ENCODE measurements at places on chromosomes 1 and 21.
A peak's percentile ranks its signal among the peaks of the same experiment; 100 is the strongest.

DNA sequence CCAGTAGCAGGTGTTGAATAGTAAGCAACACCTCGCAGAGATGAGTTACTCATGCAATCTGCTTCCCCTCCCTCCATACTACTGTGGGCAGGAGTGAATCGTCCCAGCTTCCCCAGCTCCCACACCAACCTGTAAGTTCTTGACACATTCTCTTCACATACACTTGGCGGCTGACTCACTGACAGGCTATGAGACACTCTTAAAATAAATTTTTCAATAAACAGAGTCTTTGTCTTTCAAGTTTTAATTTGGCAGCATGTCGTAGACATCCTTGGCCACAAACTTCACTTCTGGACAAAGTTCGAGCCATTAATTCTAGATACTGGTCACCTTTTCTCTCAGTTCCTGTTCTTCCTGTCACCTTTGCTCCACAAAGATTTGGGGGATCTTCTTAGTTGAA, 290.7 kb downstream of the TM2D1 start:
- DNase-seq = no peak

GRCh38 chr1:4322881-4323280, 331.5 kb upstream of the AJAP1 start:
- no peak for DNase-seq

DNA sequence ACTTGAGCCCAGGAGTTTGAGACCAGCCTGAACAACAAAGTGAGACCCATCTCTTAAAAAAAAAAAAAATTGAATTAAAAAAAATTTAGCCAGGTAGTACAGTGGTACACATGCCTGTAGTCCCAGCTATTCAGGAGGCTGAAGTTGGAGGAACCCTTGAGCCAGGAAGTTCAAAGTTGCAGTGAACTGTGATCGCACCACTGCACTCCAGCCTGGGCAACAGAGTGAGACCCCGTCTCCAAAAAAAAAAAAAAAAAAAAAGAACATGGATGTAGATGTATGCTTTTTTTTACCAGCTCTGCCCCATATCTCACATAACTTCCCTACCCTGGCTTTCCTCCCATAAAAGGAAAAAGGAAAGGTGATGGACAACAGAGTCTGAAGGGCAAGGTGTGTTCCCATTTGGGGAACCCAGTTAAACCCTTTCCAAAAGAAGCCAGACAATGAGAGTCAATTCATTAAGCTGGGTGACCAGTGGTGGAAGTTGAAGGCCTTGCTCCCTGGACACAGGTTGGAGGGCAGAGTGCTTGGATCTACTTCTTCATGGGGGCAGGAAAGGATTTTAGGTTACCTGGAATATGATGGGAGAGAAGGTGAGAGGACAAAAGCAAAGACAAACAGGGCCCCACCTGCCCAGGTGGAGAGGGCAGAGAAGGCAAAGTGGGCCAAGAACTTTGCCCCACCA, 2.9 kb downstream of the KRTCAP2 start:
- no peak for DNase-seq

- peak; percentile 5 for DNase-seq
Observed at GRCh38 chr1:155729031-155729898, 40.4 kb downstream of the DAP3 start.

- DNase-seq = peak; percentile 83
Observed at GRCh38 chr1:151070474-151071276, at the start of gene GABPB2. Gene GABPB2 (plus strand): TSS chr1:151070761. CDS start chr1:151088190, 17,429 bp downstream.

GRCh38 chr1:61282387-61282786, 200.0 kb downstream of the NFIA start:
- DNase-seq = no peak

- DNase-seq = no peak
Observed at GRCh38 chr1:118113261-118113660, 71.8 kb downstream of the SPAG17 start.

DNA sequence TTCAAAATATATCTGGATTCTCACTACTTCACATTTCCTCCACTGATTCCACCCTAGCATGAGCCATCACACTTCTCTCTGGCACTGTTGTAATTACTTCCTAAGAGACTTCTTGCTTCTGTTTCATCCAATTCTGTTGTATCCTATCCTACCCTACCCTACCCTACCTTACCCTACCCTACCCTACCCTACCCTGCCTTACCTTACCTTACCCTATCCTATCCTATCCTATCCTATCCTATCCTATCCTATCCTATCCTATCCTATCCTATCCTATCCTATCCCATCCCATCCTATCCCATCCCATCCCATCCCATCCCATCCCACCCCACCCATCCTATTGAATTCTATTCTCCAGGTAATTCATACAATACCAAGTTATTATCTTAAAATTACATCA, 29.7 kb downstream of the KCNA2 start:
- DNase-seq = no peak

- no peak for DNase-seq
Observed at GRCh38 chr1:63784083-63784482, 10.3 kb downstream of the ROR1 start.

- no peak for DNase-seq
Observed at GRCh38 chr1:62509028-62509427, 72.2 kb downstream of the USP1 start.

DNA sequence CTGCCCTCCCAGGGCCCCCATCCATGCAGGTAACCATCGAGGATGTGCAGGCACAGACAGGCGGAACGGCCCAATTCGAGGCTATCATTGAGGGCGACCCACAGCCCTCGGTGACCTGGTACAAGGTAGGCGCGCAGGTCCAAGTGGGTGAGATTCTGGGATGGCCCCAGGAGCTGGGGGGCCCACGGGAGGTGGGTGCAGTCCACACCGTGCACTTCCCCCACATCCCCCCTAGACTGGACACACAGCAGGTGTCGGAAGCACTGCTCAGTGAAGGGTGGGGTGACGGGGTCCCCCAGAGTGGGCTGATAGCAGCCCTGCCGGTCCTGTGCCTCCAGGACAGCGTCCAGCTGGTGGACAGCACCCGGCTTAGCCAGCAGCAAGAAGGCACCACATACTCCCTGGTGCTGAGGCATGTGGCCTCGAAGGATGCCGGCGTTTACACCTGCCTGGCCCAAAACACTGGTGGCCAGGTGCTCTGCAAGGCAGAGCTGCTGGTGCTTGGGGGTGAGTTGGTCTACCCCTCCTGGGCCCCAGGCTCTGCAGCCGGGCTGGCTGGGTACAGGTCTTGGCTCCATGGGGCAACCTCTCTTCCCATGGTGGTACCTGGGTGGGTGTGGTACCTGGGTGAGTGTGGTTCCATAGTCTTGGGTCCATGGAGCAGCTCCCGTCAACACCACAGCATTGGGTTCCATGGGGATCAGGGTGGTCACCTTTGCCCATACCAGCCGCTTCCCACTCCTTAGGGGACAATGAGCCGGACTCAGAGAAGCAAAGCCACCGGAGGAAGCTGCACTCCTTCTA, 40.4 kb downstream of the TRIM11 start:
- no peak for DNase-seq

- DNase-seq = no peak
Observed at GRCh38 chr1:246750752-246751151, 26.5 kb downstream of the SCCPDH start.

DNA sequence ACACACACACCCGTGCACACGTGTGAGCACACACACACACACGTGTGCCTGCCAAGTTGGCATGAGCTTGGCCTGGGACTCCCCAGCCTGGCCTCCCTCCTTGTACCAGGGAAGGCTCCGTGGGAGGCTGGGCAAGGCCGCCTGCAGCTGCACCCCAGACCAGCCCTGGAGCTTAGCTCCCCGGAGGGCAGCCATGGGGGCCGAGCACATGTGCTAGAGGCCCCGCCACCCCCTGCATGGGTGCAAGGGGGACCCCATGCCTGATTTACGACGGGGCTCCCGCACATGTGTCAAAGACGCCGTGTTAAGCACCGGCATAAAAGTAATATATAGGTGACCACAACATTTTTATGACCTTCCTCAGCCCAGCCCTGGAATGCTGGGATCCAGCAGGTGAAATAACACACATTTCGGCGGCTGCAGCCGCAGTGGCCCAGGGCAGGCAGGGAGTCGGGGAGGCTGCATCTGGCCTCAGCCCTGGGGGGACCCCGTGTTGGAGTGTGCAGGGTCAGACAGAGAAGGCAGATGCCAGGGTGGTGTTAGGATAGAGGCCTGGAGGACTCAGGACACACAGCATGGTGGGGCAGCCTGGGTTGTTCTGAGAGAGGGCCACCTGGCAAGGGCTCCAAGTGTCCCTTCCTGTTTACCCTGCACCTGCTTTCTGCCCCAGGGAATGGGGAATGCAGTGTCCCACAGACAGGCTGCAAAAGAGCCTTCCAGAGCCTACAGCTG, 56.3 kb downstream of the WNT9A start:
- no peak for DNase-seq

GRCh38 chr21:29511096-29511495, 212.4 kb downstream of the BACH1 start:
- DNase-seq = no peak

- DNase-seq = no peak
Observed at GRCh38 chr1:61287014-61287413, 204.7 kb downstream of the NFIA start.

GRCh38 chr1:113929750-113930498, 800 bp downstream of the HIPK1 start:
- DNase-seq = no peak

DNA sequence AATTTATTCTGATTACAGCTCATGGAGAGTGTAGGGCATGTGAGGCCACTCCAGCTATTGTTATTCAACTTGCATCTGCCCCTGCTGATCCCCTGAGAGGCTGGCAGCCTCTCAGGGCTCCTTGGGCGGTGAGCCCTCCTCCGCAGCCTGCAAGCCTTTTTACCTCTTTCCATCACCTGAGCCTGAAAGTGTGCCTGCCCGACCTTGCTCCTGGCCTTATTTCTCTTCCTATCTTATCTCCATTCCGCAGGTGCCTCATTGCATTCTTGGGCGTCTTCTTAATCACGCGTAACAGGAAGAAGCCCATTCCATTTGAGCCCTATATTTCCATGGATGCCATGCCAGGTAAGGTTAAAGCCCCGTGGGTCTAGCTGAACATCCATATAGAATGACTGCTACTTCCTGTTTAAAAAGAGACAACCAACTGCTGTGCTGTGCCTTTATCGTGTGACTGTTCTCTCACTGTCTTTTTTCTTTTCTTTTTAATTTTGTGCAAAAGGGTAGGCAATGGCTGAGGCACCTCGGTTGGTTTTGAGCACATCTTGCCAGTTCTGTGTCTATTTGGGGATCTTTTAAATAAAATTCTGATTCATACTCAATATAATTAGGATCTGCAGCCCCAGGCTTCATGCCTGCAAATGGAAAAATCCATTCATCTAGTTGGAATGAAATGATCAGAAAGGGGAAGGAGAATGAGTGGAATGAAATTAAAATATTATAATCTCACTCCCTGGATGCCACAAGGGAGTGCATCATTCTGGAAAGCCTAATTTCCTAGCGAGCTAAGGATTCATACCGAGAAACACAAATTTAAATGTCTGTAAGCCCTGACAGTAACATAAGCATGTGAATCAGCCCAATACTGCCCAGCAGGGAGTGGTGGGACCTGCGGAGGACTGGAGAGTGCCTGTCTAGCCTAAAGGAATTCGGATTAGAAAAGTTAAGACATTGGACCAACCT, 38.6 kb upstream of the RCAN3 start:
- no peak for DNase-seq

DNA sequence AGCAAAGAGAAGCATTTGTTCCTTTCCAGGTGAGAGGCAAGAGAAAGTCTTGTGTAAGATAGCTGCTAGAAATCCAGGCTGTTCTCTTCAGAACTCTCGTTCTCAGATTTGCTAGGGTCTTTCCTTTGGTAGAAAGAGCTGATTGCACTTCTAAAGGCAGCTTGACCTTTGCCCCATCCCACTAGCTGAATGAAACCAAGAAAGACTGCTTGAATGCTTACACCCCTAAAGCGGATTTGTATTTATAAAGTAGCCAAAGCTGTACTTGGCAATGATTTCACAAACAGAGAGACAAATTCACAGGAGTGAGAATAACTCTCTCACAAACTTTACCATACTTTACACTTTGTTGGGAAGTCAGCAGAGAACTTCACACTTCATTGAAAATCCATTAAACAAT, 424.1 kb downstream of the TTLL7 start:
- no peak for DNase-seq

DNA sequence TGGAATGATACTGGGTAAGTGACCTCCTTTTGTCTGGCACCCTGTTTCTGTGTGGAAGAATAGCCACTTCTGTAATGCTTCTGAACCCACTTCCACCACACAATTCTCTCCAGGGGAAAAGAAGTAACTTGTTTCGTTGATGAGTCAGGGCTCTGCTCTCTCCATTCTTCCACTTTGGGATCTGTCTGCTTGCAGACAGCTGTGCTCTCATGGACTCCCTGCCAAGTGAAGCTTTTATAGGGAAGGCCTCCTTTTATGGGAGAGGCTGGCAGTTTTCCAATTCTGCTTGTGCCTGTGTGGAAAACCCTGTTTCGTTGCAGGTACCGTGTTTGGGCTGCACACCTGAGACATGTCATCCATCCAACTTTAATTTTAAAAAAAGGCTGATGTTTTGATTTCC, 130.7 kb downstream of the GIPC2 start:
- DNase-seq = no peak

DNA sequence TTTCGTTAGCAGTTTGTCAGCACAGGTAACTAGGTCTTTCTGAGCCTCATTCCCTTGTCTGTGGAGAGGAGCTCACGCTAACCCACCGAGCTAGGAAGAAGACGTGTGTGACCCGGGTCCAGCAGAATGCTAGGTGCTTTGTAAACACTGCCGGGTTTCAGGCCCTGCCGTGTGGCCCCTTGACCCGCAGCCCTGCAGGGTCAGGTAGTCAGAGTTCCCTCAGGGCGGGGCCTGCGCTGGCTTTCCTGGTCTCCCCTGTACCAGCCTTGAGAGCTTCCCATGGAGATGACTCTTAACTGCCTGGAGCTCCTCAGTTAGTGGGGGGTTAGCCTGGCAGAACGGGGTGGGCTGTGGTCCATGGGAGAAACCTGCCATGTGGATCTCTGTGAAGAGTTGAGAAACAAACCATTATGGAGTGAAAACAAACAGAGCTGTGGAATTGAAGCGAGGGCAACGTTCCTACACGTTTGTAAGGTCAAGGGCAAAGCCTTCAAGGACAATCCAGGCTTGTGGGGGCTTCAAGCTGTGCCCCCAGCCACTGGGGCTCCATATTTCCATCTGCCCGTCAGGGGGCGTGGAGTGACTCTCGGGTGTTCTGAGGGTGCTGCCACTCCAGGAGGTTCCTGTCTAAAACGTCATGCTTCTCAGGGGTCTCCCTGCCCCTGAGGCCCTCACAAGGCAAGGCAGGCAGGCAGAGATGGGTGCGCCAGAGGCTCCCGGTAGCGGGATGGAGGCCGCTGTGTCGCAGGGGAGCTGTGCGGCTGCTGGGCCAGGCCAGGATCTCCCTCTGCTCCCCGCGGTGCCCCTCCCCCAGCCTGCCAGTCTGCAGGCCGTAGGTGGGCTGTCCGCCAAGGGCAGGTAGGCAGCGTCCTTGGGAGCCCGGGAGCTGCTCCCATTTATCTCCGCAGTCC, 23.8 kb downstream of the LHX4 start:
- no peak for DNase-seq

Measured in naive thymus-derived CD8-positive, alpha-beta T cell (primary cell).